ENCODE measurements at places on chromosomes 6 and 20.
A peak's percentile ranks its signal among the peaks of the same experiment; 100 is the strongest.

DNA sequence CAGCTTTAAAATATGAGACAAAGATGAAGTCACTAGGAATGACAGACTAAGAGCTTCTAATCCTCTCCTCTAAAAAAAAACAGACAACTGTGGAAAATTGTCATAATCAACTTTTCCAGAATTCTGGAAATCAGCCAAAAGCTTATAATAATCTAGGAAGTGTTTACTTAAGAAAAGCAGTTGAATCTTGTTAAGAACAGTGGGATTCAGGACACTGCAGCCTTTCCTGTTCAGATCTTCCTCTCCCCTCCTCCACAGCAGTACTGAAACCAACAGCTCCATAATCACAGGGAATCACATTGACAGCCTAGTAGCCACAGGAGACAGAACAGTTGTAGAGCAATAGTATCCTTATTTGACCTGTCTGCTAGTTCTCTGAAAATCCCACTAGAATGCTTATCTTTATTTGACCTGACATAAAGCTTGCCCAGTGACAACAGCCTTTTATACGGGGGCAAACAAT lies 41.6 kb downstream of the IBTK start:
- DNase-seq, result no peak

DNA sequence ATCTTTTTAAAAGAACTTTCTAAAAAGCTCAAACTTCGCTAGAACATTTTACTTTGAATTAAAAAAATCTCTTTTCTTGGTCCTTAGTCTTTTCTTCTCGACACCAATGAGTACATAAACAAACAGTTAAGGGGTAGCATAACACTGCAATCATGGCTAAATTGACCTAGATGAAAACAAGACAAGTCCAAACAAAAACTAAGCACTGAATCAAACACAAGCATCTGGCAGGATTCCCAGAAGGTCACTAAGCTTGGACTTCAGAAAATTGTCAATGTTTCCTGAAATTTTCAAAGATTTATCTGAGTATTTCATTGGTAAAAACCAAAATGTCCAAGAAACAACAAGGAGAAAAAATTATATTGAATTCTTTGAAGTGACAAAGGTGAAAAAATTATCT lies 5.0 kb downstream of the COL21A1 start:
- no peak for DNase-seq

DNA sequence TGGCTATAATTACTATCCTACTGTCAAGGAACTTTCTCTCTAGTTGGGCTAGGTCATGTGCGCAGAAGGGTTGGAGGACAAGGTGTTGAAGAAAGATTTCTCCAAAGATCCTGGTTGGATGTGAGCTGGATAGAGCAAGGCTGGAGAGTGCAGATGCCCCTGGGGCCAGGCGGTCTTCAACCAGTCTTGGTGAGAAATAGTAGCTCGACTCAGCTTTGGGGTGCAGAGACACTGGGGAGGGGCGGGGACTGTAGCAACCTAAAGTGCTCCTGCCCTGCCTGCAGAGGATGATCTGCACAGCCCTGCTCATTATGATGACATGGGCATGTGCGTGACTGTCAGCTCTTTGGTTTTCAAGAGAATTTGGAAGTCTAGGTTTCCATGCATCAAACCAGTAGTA lies 35.9 kb downstream of the PHACTR3 start:
- DNase-seq, result no peak

- DNase-seq, result no peak
Observed at GRCh38 chr20:43921227-43921780, 6.7 kb downstream of the TOX2 start.

- no peak for DNase-seq
Observed at GRCh38 chr6:114862064-114862463, 519.2 kb upstream of the HS3ST5 start.

DNA sequence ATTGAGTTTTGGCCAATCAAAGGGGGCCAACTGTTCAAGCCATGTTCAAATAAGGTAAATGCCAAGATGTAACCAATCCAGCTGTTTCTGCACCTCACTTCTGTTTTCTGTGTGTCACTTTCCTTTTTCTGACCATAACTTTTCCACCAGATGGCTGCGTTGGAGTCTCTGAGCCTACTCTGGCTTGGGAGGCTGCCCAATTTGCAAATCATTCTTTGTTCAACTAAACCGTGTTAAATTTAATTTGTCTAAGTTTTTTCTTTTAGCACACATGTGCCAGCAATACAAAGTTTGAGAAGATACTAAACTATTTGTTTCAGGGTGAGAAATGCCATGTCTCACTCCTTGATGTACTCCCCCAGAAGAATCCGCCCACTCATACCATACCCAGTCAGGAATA lies 52.1 kb downstream of the IYD start:
- no peak for DNase-seq

GRCh38 chr20:57451795-57452661 lies 60.8 kb downstream of the RBM38 start:
- DNase-seq, result no peak

DNA sequence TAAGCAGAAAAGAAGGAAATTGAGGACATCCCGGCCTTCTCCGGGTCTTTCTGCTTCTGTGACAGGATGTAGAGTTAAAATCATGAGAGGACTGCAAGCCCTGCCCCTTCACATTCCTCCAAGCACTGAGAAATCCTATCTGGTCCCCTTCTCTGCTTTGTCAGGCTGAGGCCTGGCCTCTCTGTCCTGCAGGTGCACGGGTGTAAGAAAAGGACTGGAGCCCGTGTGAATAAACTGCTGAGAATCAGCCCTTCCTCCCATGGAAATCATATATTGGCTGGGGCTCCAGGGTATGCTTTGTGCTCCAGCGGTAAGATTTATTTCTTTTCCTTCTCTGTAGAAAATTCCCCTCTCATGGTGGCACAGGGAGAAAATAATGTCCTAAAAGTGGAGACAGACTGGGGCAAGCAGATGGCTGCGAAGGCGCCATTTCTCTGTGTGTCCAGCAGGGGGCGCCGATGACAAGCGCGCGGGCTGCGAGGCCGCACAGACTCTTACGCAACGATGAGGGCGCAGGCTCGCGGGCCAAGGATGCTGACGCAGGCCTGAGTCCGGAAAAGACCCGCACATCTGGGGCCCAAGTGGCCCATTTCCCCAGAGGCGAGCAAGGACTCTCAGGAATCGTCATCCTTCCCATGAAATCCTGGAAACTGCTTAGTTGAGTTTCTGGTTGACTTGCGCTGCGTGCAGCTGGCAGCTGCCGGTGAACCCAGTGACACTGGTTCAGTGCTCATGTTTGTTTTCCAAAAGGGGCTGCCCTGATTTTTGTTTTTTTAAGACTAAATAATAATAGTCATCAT lies 258.6 kb downstream of the ADGB start:
- peak; percentile 90 for DNase-seq

DNA sequence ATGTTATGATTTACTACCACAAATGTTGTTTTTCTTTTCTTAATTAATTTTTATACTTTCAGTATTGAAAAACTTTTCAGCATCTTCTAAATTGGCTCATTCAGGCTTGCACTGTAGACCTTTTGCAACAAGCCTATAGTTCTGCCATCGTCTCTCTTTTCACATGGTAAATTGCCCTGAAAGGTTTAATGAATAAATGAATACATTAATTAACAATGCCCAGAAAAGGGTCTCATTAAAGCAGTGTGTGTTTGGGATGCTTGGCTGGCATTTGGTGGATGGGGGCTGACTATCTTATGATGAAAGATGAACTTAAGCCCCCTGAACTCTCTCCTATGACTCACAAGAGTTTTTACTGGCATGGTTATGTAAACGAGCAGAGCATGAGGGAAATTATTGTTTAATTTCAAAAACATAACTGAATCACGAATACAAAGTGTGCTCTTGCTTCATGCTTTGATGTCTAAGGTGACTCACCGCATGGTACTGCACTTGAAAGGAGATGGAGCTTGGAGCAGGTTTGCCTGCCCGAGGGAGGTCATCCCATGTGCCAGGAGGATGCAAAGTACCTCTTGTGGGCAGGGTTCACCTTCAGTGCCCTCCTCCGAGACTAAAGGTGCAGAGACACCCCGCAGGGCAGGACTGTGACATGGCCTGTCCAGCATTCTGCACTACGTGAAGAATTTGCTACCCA lies 13.8 kb upstream of the PCK1 start:
- no peak for DNase-seq

DNA sequence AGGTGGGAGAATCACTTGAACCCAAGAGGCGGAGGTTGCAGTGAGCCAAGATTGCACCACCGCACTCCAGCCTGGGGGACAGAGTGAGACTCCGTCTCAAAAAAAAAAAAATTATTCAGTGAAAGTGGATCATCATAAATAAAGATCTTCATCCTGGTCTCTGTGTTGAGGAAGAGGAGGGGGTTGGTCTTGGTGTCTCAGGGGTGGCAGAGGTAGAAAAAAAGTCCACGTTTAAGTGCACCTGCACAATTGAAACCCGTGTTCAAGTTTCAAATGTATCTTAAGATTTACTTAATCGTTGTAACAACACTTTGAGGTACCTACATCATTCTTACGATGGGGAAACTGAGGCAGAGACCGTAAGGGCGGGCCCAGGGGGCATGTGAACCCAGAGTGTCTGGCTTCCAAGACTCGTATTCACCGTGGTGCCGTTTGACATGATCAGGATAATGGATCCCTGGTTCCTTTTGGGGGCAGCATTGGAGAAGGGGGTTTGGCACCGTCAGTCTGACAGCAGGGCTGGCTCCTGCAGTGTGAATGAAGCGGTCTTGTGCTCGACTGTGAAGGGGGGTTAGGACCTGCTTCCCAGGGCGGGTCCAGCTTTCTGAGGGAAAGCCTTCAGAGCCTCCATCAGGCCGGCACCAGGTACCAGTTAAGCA lies 32.9 kb upstream of the ID1 start:
- no peak for DNase-seq
